ENCODE measurements at places on chromosomes 7 and 10.

DNA sequence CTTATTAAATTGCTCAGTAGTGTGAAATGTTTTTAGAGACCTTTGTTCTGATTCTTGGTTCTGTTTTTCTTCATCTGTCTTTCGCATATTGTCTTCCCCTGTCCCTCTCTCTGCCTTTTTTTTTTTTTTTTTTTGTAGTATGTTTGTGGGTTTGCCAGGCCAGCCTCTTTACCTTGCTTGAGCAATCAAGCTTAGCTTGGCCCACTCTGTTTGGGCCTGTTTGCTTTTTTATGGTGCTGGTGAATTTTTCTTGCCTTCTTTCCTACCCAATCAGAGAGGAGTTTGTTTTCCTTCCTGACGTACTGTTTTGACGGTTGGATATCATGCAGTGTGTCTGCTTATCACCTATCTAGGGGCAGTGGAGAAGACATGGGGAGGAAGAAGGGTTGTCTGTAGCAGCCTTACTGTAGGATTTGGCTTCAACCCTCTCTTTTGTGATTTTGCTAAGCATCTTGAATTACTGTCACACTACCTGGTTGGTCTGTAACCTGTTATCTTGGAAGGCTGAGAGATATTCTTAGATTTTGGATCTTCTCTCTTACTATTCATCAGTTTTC lies 64.0 kb downstream of the BBS9 start:
- DNase-seq = no peak

DNA sequence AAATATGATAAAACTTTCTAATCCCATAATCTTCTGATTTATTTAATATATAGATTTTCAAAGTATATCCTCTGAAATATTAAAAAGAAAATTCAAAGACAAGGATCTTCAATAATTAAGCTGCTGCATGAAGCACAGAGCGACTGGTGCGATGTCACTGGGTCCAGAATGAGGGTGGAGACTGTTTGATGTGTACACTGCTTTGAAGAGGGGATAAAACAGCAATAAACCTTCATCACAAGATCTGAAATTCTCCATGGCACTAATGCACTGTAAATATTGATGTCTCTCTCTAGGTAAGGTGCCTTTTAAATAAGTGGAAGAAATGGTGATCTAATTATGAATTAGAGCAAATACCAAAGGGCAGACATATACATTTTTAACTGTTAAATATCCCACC lies 337.8 kb downstream of the PARD3 start:
- no peak for DNase-seq

DNA sequence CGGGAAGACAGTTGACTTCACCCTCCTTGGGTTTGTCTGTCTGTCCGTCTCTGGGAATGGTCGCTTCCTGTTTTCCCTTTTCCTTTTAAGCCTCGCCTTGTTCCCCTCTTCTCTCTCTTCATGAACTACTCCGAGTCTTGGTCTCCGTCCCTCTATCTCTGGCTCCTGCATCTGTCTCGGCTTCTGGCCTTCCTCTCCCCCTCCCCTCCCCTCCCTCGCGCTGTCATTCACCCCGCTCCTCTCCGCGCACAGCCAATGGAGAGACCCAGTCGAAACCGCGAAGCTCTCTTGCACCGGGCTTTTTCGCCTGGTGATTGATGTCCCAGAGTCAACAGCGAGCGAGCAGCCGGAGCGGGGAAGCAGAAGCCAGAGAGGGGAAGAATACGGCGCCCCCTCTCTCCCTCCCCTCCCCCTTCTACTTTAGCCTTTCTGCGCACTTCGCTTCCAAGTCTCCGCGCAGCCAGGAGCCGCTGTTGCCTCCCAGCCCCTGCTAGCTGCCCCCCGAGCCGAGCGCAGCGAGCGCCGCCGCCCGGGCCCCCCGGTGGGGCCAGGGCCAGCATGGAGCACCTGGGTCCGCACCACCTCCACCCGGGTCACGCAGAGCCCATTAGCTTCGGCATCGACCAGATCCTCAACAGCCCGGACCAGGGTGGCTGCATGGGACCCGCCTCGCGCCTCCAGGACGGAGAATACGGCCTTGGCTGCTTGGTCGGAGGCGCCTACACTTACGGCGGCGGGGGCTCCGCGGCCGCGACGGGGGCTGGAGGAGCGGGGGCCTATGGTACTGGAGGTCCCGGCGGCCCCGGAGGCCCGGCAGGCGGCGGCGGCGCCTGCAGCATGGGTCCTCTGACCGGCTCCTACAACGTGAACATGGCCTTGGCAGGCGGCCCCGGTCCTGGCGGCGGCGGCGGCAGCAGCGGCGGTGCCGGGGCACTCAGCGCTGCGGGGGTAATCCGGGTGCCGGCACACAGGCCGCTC lies at the start of gene TLX1:
TSS of gene TLX1 (plus strand) at position 317 of the 978 bp plus-strand sequence. CDS start at position 559, 242 bp downstream.
- no peak for DNase-seq

DNA sequence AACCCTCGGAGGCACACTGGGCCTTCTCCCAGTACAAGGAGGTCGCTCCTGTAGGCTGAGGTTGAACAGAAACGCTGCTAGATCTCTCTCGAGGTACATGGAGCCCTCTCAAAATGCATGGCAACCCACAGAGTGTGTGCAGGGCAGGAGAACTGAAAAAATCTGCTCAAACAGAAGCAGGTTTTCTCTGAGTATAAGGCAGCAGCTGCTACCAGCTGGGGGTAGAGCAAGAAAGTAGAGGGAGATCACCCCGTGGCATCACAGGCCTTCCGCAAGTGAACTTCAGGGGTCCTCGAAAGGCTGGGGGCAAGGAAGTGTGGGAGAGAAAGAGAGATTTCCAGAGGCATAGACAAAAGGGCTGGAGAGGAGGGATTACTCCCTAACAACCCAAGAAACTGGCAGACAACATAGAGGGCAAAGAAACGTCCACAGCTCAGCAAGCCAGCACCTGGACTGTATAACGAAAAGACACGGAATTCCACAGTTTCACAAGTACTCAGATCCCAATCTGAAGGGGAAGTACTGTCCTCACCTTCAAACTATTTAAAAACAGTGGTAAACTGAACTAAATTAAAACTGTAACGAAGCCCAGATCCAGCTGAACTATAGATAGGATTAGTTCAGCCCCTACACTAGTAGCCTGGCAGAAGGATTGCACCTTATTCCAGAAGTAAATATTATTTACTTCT lies 299.2 kb downstream of the IPMK start:
- DNase-seq = no peak

- DNase-seq = no peak
These were observed 300.5 kb downstream of the SORCS1 start for GRCh38 chr10:106864031-106864430.

DNA sequence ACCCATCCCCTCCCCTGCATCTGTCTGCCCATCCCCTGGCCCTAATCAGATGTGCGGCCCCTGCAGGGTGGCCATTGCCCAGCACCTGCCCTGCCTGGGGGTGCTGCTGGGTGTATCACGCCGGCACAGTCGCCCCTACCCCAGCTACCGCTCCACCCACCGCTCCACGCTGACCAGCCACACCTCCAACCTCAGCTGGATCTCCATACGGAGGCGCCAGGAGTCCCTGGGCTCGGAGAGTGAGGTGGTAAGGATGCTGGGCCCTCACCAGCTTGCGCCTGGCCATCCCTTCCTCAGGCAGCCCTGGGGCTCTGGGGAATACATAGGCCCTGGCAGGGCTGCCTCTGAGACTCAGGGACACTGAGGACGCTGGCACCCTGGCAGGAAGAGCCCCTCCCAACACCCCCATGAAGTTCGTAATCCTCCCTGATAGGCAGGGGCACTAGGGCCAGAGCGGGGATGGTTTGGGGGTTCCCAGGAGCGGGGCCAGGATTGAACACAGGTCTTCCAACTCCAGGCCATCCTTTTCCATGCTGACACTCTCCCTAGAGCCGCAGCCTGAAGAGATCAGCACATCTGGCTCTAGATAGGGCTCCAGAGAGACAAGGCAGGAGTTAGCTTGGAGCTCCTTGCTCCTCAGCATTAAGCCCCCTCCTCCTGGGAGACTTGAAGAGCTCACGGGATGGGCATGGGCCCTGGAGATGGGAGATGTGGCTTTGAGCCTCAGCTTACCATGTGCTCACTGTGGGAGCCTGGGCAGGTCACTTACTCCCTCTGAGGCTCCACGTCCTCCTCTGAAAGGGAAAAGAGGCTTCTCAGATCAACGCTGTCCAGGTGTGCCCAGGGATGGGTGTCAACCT lies 5.9 kb upstream of the LDB3 start:
- DNase-seq = no peak

- no peak for DNase-seq
These were observed 86.9 kb downstream of the ZNF467 start for GRCh38 chr7:149686449-149686848.

DNA sequence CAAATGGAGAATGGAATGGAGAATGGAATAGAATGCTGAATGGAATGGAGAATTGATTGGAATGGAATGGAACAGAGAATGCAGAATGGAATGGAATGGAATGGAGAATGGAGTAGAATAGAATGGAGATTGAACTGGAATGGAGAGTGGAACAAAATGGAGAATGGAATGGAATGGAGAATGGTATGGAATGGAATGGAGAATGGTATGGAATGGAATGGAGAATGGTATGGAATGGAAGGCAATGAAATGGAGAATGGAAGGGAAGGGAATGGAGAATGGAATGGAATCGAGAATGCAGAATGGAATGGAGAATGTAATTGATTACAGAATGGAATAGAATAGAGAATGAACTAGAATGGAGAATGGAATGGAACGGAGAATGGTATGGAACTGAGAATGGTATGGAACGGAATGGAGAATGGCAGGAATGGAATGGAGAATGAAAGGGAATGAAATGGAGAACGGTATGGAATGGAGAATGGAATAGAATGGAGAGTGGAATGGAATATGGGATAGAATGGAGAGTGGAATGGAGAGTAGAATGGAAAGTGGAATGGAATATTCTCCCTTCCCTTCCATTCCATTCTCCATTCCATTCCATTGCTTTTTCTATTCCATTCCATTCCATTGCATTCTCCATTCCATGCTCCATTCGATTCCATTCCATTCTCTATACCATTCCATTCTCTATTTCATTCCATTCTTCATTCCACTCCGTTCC lies 88.2 kb downstream of the NSUN6 start:
- no peak for DNase-seq

DNA sequence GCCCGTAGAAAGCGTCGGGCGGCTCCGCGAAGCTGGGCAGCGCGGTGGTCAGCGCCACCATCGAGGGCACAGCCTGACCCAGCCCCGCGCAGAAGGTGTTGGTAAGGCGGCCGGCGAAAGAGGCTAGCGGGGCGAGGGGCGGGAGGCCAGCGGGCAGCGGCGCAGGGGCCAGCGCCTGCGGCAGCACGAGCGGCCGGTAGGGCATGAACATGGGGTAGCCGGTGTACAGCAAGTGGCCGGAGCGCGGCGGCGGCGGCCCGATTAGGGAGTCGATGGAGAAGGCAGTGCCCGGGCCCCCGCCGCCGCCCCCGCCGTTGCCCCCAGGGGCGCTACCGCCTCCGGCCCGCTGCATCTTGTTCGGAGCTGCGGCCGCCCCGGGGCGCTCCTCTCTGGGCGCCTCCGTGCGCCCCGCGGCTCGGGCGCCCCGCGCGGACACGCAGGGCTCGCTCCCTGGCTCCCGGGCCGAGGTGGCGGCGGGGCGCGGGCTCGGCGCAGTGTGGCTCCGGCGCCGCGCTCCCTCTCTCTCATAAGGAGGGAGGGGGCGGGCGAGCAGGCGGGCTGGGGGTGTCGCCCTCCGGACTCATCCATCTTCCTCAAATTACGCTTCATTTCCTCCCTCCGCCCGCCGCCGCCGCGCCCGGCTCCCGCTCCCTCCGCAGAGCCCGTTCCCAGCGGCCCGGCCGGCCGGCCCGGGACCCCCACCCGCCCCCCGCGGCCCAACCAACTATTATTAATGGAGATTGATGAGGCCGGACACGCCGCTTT lies at the start of gene GBX1:
TSS of gene GBX1 (minus strand) at position 498 of the 765 bp plus-strand sequence. CDS start at position 352, 146 bp downstream.
- no peak for DNase-seq

- no peak for DNase-seq
These were observed 6.9 kb downstream of the NRAP start for GRCh38 chr10:113656896-113657295.

DNA sequence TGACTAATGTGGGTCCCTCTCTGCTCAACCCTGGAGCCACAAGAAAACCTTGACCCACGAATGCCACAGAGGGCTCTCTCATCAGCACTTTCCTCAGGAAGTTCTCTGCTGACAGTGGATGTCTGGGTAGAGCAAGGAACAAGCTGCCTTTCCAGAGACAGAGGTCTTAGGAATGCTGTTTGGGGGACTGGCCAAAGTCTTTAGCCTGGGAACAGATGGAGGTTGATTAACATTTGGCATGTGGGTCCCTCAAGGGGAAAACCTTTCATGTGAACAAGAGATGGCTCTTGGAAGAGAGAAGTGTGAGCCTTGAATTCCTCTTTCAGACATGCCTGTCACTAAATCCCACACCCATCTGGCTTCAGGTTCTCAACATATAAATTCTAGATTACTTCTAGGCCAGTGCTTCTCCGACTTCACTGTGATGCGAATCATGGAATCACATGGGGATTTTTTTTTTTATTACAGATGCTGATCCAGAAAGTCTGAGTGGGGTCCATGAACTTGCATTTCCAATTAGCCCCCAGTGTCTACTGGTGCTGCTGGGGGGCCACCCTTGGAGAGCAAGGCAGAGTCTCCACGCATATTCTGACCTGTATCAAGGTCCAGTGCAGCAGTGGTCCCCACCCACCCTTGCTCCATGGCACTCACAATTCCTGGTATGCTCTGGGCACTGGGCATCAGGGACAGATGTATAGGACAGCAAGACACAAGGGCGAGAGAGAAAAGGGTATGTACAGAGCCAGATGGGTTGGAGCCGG lies 360.4 kb downstream of the CXCL12 start:
- no peak for DNase-seq

DNA sequence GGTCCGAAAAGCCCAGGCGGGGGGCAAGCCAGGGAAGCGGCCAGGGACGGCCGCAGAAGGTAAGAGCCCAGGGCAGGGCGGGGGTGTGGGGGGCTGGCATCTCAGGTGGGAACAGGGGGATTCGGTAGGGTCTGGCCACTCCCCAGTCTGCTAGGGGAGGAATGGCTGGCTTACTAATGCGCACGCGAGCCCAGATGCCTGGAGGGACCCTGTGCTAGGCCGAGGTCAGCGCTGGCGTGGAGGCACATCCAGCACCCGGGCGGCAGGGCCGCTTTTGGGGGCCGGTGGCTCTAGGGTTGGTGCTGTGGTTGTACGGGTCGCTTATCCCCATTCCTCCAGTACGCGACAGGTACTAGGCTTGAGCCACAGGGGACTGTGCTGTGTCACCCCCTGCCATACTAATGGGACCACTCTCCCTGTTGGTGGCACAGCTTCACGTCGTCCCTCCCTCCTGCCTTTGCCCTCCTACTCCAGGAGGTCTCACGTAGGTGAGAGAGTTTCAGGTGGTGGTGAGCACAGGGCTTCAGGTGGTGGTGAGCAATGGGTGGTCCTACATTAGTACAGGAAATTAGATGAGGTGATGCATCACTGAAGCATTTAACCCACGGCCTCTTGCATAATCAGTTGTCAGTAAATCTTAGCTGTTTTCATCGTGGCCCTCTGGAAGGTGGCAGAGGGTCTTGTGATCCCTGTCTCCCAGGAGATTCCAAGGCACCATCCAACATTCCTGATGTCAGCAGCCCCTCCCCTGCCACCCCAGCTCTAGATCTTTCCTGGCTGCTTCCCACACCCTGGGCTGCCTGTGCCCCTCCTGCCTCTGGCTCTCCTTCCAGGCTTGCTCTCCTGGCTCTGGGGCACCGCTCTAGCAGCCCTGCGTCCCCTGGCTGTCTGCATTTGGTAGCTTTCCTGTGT lies 971 bp downstream of the AEBP1 start:
- no peak for DNase-seq

Data from stimulated activated CD8-positive, alpha-beta memory T cell treated with anti-CD3 and anti-CD28 coated beads, Interleukin-4, amount 100 ng/mL, for 4 hours (primary cell).